ENCODE measurements at places on chromosomes 7 and 10. TPM values are rescaled to one million over a fixed set of nuclear protein-coding genes. Genes with fewer than 3 reads are reported as not detected.
A peak's percentile ranks its signal among the peaks of the same experiment; 100 is the strongest.

Gene OR6B1
- not detected for total RNA-seq

Gene OR9A2
- total RNA-seq: not detected

Gene DNAJC12
- 10.7 TPM for total RNA-seq

Gene KDM7A
- total RNA-seq: 17.0 TPM

GRCh38 chr10:80202934-80203834 is 2.2 kb downstream of the ANXA11 start:
- H3K27ac ChIP-seq: peak overlapping the region; percentile 96
- H3K4me3 ChIP-seq: peak overlapping the region; percentile 70
- no peaks in the 10 kb centered on the region for H3K36me3 ChIP-seq
- H3K4me1 ChIP-seq: no peaks in the 10 kb centered on the region

DNA sequence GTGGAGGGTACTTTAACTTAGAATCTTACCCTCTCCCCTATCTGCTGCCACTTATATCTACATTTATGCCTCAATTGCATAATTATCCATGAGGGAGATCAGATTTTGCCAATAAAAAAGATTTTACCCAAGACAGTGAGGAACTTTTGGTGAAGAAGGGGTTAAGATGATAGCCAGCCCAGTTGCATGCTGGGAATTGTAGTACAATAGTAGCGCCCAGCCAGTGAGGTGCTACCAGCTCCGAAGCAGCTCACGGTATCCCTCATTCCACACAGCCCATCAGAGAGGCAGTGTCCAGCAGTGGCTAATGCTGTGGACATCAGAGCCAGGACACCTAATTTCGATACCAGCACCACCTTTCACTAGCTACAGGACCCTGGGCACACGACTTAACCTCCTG is 5.9 kb upstream of the LGI1 start:
- H3K36me3 ChIP-seq: no peaks in the 10 kb centered on the region
- H3K27me3 ChIP-seq: no peaks in the 10 kb centered on the region
- DNase-seq: no peak
- peaks cover 72% of the 10 kb centered on the region for H3K4me1 ChIP-seq
- H3K27ac ChIP-seq: no peak overlapping the region

DNA sequence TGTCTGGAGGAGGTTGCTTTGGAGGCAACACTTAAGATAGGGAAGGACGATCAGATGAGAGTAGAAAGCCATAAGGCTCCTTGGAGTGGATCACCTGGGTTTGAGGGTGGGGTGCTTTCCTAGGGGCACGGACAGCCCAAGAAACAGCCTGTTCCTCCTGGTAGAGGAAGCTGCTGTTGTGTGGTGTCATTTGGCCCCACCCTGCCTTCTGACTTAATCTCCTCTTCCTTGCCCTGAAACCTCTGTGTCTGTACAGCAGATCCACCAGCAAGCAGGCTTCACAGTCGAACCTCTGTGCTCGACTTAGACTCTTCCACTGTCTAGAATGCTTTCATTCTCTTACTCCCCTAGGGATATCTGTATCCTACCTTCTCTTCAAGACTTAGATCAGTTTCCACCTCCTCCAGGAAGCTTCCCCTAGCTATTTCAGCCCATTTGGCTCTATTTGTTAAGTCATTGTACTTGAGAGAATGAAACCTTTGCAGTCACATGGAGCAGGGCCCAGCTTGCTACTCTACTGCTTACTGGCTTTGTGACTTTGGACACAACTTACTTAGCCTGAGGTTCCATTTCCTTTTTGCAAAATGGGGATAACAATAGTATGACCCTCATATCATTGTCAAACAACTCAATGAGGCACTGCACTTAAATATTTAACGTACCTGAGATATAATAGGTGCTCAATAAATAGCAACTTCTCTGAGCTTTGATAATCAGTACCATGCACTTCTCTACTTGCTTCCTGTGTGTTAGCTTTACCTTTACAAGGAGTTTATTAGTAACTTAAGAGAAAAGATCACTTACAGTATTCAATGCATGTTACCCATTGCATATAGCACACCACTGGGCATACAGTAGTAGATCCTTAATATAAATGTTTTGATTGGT is 5.0 kb downstream of the MXI1 start:
- no peaks in the 10 kb centered on the region for H3K36me3 ChIP-seq
- no peaks in the 10 kb centered on the region for H3K27me3 ChIP-seq
- peak overlapping the region; percentile 100 for H3K27ac ChIP-seq
- peaks cover 43% of the 10 kb centered on the region for H3K4me1 ChIP-seq
- peak overlapping the region; percentile 81 for H3K4me3 ChIP-seq
